ENCODE measurements at places on chromosomes 12 and 14. TPM values are rescaled to one million over a fixed set of nuclear protein-coding genes. Genes with fewer than 3 reads are reported as not detected.

Gene DAO
- total RNA-seq: not detected

Gene TSHR
- total RNA-seq: not detected

Gene LIN52
- 14.4 TPM for total RNA-seq

Gene FOXN4
- total RNA-seq: not detected

Gene BMP4
- 10.0 TPM for total RNA-seq

Gene CISTR
- total RNA-seq: 2.6 TPM

Gene BRMS1L
- total RNA-seq: 13.7 TPM

Gene NGDN
- 22.5 TPM for total RNA-seq

Gene ESPL1
- 0.14 TPM for total RNA-seq

Gene SYNE3
- 6.2 TPM for total RNA-seq

Gene FIGNL2
- total RNA-seq: 0.56 TPM

Gene POTEM
- total RNA-seq: not detected

Gene TMEM229B
- 1.7 TPM for total RNA-seq

Gene LALBA
- not detected for total RNA-seq

Gene C12orf54
- not detected for total RNA-seq

Gene RERG
- 5.8 TPM for total RNA-seq

Gene TMEM52B
- total RNA-seq: 0.53 TPM

Gene OR6C2
- total RNA-seq: not detected

Gene DBX2
- total RNA-seq: not detected

Gene CIDEB
- total RNA-seq: 10.1 TPM

Gene NELL2
- not detected for total RNA-seq

Gene SERPINA10
- not detected for total RNA-seq

Gene SIX1
- not detected for total RNA-seq

Gene NRXN3
- total RNA-seq: 0.57 TPM

Gene CRIP2
- 834 TPM for total RNA-seq

Gene TSPAN19
- not detected for total RNA-seq

Gene IL23A
- total RNA-seq: not detected

Gene MYBPC1
- total RNA-seq: 3.5 TPM
